ENCODE measurements at places on chromosomes 5 and 9.

DNA sequence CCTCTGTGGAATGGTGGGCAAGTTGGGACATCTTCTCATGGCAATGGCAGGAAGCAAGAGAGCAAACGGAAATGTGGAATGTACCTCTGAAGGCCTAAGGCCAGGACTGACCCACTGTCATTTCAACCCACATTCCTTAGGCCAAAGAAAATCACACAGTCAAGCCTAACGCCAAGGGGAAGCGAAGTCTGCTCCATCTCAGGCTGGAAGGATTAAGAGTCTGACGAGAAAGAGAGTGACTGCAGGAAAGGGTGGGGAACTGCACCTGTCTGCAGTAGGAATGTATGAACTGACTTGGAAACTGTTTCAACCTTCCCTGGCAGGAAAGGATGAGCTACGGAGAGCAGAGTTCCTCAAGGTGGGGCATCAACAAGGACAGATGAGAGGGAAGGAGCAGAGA, 90.2 kb upstream of the TAS2R1 start:
- DNase-seq: no peak

- no peak for DNase-seq
These were observed 5.6 kb upstream of the IARS1 start for GRCh38 chr9:92299116-92299515.

DNA sequence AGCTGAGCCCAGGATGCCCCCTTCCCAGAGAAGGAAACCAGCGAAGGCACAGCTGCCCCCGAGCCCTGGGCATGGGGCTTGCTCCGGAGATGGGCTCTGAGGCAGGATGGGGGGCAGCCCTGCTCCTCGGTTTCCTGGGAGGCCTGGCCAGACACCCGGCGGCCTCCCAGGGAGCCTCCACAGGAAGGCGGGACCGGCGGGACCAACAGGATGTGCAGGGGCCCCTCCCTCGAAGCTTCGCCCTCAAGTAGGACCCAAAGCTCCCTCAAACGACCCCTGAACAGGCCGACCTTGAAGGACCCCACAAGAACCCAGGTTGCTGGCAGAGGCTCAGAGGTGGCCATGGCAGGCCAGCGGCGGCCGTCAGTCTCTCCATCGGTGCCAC, 11.7 kb downstream of the EXD3 start:
- no peak for DNase-seq

- no peak for DNase-seq
These were observed 51.2 kb upstream of the FSTL4 start for GRCh38 chr5:133663397-133664054.

DNA sequence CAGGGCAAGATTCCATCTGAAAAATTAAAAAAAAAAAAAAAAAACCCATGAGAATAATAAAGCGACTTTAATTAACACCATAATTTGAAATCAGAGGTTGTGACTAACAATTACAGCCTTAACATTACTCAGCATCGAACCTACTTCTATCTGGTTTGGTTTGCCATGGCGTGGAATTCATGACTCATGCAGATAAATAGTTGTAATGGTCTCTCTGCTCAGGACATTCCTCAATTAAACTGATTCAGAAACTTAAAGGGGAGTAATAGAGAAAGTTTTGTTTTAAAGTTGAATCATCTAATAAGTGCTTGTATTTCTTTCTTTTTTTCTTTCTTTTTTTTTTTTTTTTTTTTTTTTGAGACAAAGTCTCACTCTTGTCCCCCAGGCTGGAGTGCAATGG, 135.5 kb downstream of the SPATA31D1 start:
- DNase-seq: peak; percentile 94

GRCh38 chr5:139900546-139901250, 105.1 kb downstream of the PSD2 start:
- no peak for DNase-seq

GRCh38 chr5:150589862-150590601, 50.4 kb upstream of the SYNPO start:
- DNase-seq: peak; percentile 76

GRCh38 chr5:74041913-74042312, 415.9 kb downstream of the ARHGEF28 start:
- DNase-seq: no peak

GRCh38 chr5:68053202-68053601, 162.4 kb upstream of the PIK3R1 start:
- DNase-seq: peak; percentile 47

DNA sequence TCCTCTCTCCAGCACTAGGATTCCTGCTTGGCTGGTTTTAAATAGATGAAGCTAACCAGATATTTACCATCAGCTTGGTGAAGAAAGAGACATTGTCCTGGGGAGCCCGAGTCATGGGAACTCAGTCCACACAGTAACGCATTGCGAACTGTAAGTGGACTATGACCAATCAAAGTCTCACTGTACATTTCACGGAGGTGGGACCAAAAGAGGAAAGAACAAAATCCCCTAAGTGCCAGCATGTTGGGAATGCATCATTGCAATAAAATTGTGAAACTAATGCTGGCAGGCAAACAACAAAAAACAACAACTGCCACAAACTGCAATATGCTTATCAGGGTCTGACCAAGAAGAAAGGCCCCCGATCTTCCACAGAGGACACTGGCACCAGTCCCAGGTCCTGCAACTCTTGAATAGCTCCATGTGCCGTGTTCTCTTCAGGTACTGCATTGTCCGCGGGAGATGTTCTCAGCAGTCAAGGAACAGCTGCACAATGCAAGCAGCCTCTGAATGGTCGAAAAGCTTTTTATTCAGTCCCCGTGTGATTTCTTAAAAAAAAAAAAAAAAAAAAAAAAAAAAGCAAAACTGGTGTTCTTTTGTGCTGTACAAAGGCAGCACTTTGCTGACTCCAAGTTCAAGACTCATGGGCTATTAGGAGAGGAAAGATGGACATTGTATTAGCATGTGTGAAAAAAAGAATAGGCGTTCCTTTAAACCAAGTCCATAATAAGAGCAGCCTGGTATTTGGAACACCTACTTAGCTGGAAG, 38.1 kb downstream of the SEMA6A start:
- DNase-seq: no peak

- DNase-seq: no peak
These were observed 6.6 kb downstream of the PCDHGC5 start for GRCh38 chr5:141495453-141495811.

DNA sequence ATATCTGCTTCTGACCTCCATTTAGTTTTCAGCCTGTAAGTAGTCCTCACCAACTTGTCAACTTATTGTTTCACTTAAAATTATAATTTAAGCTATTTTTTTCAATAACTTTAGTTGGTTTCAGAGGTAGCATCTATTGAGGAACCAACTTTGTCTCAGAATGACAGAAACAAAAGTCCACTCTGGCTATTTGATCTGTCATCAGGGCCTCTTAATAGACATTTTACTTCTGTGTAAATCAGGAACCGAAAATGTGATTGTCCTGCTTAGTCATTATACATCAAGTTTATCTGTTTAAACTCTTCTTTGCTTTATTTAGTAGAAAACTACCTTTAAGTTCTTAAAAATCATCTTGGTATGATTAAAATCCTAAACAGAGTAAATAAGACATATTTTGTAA, 820.8 kb upstream of the EDIL3 start:
- DNase-seq: no peak

DNA sequence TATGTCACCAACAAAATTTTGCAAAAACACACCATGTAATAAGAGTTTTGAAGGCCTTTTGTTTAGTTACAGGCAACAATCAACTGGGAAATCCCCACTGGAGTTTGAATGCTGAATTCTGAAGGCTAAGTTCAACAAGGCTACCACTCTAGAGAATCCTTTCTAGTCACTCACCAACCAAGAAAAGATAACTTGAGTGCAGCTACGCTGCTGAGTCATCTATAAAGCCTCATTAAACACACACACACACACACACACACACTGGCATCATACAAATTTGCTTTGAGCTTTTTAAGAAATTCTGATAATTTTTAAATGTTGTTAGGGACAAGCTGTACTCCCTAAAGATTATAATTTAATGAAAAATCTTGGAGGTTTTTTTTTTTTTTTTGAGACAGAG, 219.6 kb downstream of the DENND1A start:
- DNase-seq: peak; percentile 84

DNA sequence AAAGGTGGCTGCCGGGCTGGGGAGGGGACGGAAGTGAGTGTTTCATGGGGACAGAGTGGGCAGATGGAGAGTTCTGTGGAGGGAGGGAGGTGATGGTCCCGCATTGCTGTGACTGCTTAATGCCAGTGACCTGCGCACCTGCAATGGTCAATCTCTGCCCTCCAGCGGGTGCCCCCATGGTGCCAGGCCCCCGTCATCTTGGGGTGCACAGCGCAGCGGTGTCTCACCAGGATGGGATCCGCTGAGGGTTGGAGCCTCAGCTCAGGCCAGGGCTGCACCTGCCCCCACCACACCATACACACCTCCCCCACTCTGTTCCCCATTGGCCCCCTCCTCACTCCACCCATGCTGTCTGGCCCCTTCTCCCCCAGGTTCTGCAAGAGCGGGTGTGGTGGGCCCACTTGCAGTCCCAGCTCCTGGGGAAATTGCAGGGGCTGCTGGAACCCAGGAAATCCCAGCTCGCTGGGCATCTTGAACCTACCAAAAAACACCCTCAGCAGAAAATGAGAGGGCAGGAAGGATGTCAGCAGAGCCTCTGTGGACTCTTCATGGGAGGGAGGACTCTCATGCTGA, 12.1 kb upstream of the CAMSAP1 start:
- no peak for DNase-seq

GRCh38 chr5:97019435-97020117, 83.7 kb downstream of the LNPEP start:
- DNase-seq: peak; percentile 55

- DNase-seq: peak; percentile 98
These were observed 151.8 kb upstream of the ADRA1B start for GRCh38 chr5:159764283-159765134.

GRCh38 chr9:130609163-130609562, 29.8 kb downstream of the FUBP3 start:
- no peak for DNase-seq

DNA sequence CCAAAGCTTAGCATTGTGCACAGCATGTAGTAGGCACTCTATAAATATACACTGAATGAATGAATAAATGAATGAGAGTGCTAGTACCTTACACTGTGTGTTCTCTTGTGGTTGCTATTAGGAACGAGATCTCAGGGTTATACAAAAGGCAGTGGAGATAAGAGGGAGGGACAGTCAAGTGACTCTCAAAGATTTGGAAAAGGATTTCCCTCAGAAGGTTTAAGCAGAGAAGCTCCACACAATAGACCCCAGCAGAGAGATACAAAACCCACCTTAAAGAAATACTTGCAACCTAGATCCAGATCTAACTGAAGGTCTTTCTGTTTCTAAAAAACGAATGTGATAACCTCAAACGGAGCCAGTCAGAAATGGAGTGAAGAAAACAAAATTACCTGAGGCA, 11.8 kb upstream of the EFNA5 start:
- DNase-seq: no peak

DNA sequence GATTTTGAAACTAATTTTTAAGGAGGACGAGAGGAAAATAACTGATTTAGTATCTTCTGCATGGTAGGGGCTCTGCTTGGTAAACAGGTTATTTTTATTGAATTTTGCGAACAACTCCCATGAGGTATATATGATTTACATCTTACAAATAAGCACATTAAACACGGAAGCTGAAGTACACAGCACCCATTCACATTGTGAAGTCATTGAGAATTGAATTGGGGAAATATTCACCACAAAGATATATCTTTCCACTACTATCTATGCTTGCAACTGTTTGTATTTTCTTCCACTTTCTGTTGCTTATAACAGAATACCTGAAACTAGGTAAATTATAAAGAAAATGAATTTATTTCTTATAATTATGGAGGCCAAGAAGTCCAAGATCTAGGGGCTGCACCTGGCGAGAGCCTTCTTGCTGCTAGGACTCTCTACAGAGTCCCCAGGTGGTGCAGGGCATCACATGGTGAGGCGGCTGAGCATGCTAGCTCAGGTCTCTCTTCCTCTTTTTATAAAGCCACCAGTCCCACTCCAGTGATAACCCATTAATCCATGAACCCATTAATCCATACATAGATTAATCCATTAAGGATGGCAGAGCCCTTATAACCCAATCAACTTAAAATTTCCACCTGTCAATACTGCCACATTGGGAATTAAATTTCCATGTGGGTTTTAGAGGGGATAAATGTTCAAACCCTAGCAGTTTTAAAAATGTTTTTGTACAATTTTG, 79.0 kb upstream of the ZNF608 start:
- DNase-seq: no peak

DNA sequence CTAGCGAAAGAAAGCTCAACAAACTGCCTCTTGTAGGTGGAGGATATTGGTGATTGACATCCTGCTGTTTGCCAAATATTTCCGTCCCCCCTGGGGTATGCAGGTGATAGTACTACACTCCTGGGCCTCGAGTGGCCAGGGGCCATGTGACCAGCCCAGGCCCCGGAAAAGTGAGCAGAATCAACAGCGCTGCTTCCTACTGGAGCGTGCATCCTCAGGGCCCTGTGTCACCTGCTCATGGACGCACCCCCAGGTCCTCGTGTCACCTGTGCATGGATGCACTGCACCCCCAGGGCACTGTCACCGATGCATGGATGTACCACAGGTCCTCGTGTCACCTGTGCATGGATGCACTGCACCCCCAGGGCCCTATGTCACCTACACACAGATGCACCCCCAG, 43.8 kb downstream of the ADAMTS16 start:
- no peak for DNase-seq

DNA sequence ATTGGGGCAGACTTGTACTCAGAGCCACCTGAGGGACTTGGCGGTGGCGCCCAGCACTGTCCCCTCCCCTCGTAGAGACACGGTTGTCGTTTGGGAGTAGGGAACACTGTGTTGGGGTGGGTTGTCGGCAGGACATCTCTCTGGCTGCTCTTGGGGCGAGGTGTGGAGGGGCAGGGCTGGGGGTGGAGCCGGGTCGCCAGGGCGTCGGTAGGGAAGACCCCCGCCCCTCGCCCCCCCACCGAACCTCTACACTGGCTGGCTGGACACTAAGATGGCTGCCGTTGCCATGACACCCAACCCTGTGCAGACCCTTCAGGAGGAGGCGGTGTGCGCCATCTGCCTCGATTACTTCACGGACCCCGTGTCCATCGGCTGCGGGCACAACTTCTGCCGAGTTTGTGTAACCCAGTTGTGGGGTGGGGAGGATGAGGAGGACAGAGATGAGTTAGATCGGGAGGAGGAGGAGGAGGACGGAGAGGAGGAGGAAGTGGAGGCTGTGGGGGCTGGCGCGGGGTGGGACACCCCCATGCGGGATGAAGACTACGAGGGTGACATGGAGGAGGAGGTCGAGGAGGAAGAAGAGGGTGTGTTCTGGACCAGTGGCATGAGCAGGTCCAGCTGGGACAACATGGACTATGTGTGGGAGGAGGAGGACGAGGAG, 778 bp downstream of the TRIM41 start:
- DNase-seq: peak; percentile 41

GRCh38 chr9:121818016-121818661, 166.7 kb downstream of the DAB2IP start:
- DNase-seq: no peak

DNA sequence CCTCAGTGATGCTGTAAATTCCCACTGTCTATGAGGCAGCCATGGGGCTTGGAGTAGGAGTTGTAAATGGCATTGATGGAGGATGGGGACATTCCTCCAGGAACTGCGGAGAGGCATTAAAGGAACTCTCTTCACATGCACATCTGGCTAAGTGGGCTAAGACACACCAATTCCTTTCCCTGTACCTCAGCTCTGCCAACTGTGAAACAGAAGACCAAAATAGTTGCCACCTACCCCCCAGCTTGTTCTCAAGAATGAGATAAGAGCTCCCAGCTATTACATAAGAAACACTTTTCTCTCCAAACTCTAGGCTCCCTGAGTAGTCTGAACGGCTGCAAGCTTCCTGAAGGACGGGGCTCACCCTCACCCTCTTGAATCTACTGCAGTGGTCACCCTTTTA, 144.6 kb upstream of the SLC30A5 start:
- DNase-seq: no peak
